Activated naive CD4-positive, alpha-beta T cell treated with anti-CD3 and anti-CD28 coated beads, Interleukin-2, amount 50 U/mL, for 16 hours (primary cell): ENCODE measurements at places on chromosomes 1 and 21.

GRCh38 chr1:30900931-30901560, 7.5 kb downstream of the SDC3 start:
- no peak for DNase-seq

DNA sequence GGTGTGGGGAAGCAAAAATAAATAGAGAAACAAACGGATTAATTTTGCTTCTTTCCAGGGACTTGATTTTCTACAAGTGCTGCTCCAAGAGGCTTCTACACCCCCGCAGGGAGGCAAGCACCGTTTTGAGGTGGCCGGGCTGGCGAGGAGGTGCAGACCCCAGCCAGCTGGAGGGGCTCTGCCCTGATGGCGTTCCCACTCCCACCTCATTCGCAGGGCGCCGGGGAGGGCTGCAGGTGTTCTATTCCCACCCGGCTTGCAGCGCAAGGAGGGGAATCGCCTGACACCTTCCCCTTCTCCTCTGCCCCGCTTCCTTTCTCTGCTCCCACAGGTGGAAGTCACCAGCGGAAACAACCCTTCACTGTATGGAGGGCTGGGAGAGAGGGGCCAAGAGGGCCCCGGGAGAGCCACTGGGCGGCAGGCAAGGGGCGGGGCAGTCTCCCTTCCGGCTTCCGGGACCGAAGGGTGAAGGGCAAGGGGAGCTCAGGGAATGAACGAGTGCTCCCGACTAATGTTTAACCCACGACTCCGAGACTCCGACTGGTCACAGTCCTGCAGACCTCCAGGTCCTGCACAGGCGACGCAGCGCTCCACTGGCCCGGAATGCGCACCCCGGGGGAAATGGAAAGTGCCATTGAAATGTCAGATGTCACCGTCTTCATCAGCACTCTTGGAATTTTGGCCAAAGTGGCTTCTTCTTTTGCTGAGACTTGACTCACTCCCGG, 29.1 kb downstream of the TEX35 start:
- peak; percentile 40 for DNase-seq

DNA sequence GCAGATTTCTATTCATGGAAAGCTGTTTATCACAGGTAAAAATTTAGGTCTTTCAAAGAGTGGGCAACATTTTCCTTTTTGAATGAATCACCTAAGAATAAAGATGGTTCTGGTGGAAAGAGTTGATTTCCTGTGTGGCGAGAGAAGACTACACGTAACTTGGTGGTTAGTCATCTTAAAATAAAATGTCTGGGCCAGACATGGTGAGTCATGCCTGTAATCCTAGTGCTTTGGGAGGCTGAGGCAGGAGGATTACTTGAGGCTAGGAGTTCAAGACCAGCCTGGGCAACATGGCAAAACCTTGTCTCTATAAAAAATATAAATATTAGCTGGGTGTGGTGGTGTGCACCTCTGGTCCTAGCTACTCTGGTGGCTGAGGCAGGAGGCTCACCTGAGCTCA, 65.7 kb downstream of the DISP1 start:
- DNase-seq: peak; percentile 38

DNA sequence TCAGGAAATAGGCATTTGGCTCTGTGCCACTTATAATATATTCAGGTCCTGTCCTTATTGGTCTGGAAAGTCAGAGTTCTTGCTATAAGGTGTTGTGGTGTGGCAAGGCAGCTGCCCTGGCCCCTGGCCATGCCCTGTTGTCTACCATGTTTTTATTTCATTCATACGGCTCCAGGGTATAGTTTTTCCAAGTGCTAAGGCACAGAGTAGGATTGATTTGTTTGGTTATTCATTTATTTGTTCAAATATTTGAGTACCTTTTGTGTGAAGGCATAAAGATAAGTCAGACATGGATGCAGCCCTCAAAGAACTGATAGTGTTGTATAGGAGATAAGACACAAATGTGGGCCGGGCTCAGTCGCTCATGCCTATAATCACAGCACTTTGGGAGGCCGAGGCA, 10.1 kb downstream of the ZBTB8B start:
- no peak for DNase-seq

- DNase-seq: no peak
Measured at GRCh38 chr1:239139801-239140200, 246.6 kb upstream of the CHRM3 start.

GRCh38 chr1:43509007-43509739, 21.5 kb upstream of the PTPRF start:
- no peak for DNase-seq

DNA sequence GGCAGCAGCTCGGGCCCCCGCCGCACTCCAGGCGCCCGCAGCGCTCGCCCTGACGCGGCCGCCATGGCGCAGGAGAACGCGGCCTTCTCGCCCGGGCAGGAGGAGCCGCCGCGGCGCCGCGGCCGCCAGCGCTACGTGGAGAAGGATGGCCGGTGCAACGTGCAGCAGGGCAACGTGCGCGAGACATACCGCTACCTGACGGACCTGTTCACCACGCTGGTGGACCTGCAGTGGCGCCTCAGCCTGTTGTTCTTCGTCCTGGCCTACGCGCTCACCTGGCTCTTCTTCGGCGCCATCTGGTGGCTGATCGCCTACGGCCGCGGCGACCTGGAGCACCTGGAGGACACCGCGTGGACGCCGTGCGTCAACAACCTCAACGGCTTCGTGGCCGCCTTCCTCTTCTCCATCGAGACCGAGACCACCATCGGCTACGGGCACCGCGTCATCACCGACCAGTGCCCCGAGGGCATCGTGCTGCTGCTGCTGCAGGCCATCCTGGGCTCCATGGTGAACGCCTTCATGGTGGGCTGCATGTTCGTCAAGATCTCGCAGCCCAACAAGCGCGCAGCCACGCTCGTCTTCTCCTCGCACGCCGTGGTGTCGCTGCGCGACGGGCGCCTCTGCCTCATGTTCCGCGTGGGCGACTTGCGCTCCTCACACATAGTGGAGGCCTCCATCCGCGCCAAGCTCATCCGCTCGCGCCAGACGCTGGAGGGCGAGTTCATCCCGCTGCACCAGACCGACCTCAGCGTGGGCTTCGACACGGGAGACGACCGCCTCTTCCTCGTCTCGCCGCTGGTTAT, 2.8 kb downstream of the KCNJ9 start:
- DNase-seq: peak; percentile 82

DNA sequence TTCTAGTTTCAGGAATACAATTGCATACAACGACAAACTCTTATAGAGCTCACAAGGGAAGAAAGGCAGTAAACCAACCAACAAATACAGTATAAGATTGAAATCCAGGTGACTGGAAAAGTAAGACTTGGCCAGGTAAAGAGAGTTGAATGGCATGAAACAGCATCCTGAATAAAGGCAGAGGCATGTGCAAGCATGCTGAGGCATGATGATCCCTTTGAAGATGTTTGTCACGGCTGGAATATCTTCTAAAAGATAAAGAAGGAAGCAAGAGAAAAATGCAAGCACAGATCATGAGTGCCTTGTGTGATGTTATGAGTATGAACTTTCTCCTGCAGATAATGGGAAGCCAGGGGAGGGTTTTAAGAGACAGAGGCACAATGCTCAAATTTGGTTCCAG, 83.3 kb upstream of the SPATA6 start:
- no peak for DNase-seq

DNA sequence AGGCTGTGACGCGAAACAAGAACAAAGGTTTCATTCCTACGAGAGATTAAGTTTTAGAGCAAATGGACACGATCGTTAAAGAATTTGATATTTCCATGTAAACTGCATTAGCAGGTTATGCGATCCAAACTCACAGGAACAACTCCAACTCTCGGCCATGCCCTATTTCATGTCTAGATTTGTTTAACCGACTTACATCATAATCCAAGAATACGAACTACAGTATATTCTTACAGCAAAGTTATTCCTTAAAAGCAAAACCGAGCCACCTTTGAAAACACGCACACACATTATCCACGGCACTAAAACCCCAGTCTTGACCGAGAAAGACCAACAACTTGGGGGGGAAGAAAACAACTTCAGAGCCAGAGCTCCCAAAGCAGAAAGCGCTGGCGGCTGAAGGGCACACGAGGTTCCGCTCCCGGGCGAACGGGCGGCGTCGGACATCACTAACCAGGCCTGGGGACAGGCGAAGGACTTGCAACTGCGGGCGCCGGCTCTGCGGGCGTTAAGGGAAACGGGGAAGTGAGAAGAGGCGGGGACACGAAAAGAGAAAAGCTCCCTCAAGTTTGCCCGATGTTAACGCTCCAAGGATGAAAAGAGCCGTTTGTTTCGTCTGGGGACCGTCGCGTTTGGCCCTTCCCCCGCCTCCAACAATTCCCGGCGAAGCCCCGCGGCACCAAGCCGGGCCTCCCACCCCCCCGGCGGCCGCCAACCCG, 690 bp downstream of the B3GALNT2 start:
- no peak for DNase-seq

GRCh38 chr1:151629278-151629677, 17.4 kb downstream of the SNX27 start:
- DNase-seq: no peak

- no peak for DNase-seq
Measured at GRCh38 chr1:116943438-116943837, 33.7 kb downstream of the PTGFRN start.

DNA sequence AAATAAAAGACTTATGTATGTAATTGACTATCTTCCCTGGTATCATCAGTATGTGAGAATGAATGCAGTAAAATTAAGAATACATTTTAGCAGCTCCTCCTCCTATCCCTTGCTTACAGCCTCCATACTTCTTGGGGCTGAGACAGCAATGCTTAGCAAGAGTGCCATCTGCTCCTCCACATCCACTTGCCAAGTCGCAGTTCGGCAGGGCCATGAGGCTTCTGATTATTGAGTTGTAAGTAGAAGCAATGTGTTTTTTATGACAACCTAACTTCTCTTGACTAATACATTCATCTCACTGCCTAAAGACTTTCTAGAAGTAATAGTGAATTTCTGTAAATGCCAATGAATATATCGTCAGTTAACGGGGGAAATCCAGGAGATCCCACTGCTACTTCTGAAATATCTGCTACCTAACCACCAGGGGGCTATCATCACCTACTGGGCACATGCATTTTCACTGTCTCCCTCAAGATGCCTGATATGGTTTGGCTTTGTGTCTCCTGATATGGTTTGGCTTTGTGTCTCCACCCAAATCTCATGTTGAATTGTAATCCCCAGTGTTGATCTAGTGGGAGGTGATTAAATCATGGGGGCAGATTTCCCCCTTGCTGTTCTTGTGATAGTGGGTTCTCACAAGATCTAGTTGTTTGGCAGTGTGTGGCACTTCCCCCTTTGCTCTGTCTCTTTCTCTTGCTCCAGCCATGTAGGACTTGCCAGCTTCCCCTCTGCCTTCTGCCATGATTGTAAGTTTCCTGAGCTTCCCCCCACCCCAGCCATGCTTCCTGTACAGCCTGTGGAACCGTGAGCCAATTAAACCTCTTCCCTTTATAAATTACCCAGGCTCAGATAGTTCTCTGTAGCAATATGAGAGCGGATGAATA, 59.6 kb downstream of the EXTL2 start:
- DNase-seq: no peak

DNA sequence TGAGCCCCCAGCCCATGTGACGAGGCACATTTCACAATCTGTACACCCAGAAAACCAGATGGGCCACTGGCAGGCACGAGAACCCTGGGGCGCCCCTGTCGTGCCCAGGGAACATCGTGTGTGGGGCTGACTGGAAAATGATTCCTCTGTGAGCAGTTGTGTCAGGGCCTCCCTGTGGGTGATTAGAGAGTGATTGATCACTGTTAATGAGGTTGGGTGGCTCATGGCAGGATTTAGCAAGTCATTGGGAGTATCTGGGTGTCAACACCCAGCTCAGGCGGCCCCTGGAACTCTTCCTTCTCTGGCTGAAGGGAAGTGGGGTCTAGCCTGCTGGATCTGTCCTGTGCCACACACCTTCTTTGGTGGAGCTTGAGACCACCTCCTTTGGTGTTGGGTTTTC, 5.7 kb downstream of the GRHL3 start:
- no peak for DNase-seq

- no peak for DNase-seq
Measured at GRCh38 chr21:45867041-45867666, 114.4 kb upstream of the COL6A1 start.
